ENCODE measurements at places on chromosomes 11 and 22. TPM values are rescaled to one million over a fixed set of nuclear protein-coding genes. Genes with fewer than 3 reads are reported as not detected.

- DNase-seq = no peak
- no peaks in the 10 kb centered on the region for H3K36me3 ChIP-seq
- H3K4me1 ChIP-seq = peaks cover 20% of the 10 kb centered on the region
These were observed 37.8 kb downstream of the SCGB1A1 start for GRCh38 chr11:62456630-62457029.

Gene DUSP18
- total RNA-seq = 10.9 TPM

- H3K27ac ChIP-seq = no peak overlapping the region
- H3K27me3 ChIP-seq = no peaks in the 10 kb centered on the region
- no peaks in the 10 kb centered on the region for H3K36me3 ChIP-seq
- DNase-seq = no peak
These were observed 5.3 kb downstream of the BDNF start for GRCh38 chr11:27694992-27695391.

GRCh38 chr11:27898166-27898565 is 197.9 kb upstream of the BDNF start:
- no peak overlapping the region for H3K27ac ChIP-seq
- no peak for DNase-seq
- H3K4me3 ChIP-seq = no peak overlapping the region
- H3K4me1 ChIP-seq = no peaks in the 10 kb centered on the region
- H3K27me3 ChIP-seq = no peaks in the 10 kb centered on the region

- H3K4me3 ChIP-seq = no peak overlapping the region
- no peaks in the 10 kb centered on the region for H3K27me3 ChIP-seq
- no peak overlapping the region for H3K27ac ChIP-seq
- no peaks in the 10 kb centered on the region for H3K4me1 ChIP-seq
These were observed 127.4 kb downstream of the PHF21B start for GRCh38 chr22:44882226-44882905.

DNA sequence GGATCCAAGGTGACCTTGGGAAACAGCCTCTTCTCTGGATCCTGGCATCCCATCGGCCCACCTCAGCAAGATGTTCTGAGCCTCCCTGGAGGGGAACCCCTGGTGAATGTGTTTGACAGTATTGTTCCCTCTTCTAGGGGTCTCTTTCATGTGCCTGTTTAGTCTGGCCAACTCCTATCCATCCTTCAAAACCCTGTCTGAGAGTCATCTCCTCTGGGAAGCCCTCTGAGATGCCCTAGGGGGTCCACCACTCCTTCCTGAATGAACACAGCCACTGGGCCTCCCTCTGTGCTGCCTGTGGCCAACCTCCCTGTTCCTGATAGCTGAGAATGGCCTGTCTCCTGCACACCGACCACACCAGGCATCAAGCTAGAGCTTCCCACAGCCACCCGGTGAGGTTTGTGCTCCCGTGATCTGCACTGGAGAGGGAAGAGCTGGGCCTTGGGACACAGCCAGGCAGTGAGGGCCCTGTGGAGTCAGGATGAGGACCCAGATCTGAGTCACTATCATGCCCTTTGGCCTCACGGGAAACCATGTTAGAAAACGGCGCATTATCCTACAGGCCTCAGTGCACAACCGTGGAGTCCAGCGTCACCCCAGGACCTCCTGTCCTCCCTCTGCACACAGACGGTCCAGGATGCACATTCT is 8.8 kb downstream of the WNT7B start:
- DNase-seq = no peak
- H3K27me3 ChIP-seq = peaks cover 31% of the 10 kb centered on the region
- H3K36me3 ChIP-seq = no peaks in the 10 kb centered on the region

Gene CELSR1
- 2.7 TPM for total RNA-seq

Data from esophagus muscularis mucosa (tissue), 4 donors.